Stimulated activated CD8-positive, alpha-beta memory T cell treated with anti-CD3 and anti-CD28 coated beads, Interleukin-4, amount 100 ng/mL, for 24 hours (primary cell): ENCODE measurements at places on chromosomes 6 and 20.

GRCh38 chr6:42012501-42013133, 37.7 kb upstream of the TAF8 start:
- no peak for DNase-seq

DNA sequence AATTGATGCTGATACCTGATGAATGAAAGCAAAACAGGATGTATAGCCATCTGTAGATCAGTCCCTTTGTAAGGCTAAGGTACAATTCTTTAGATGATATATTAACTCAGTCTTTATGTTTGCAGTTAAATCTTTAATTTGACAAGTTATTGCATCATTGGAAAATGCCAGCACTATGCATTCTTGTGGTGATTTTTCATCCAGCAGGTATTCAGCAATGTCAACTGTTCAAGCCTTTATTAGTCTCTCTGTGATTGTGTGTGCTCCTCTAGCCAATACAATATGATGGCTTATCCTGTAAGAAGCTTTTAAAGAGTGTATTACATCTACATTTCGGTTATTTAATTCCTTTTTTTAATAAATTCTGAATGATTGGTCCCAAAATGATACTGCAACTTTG, 34.3 kb downstream of the HLA-DMB start:
- no peak for DNase-seq

DNA sequence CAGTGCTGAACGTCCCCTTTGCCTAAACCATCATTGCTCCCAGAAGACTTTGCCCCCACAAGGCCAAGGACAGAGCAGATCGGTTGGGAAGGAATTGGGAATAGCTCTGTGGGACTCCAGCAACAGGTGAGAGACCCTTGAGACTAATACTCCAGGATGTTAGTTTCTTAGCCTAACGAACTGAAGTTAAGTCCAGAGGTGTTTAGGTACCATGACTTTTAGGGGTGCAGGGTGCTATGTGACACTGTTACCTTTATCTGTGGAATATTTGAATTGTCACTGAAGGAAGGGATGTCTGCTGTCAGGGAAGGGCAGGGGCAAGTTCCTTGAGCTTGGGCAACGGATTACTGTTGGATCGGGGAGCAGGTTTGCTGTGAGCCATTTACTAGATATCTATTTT, 1.9 kb downstream of the BLCAP start:
- DNase-seq = no peak

DNA sequence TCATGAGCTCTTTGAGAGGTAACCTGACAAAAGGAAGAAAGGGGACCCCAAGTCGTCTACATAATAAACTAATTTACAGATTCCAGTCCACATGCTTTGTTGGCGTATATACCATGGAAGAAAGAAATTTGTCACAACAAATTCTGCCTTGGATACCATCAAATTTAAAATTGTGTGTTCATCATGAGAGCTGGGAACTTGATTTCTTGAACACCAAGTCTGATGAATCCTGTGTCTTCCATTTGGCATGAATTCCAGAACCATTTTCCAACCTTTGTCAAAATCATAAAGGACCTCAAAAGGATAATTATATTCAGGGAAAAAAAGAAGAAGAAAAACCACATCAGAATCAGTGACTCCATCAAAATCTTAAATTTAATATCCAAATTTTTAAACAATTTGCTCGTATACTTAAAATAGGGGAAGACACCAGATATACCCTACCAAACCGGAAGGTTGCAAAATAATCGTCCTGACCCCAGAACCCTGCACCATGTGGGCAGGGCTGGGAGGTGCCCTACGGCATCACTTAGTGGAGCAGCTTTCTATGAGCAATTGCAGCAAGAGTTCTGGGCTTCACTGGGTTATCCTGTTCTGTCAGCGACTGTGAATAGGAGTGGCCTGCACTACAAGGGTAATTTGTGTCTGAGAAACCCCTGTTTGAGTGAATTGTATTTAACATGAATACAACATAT, 74.1 kb upstream of the INSM1 start:
- no peak for DNase-seq

- DNase-seq = no peak
These were observed 397.5 kb upstream of the ARID1B start for GRCh38 chr6:156379392-156380289.

GRCh38 chr20:55677011-55677410, 328.3 kb downstream of the CBLN4 start:
- DNase-seq = no peak

DNA sequence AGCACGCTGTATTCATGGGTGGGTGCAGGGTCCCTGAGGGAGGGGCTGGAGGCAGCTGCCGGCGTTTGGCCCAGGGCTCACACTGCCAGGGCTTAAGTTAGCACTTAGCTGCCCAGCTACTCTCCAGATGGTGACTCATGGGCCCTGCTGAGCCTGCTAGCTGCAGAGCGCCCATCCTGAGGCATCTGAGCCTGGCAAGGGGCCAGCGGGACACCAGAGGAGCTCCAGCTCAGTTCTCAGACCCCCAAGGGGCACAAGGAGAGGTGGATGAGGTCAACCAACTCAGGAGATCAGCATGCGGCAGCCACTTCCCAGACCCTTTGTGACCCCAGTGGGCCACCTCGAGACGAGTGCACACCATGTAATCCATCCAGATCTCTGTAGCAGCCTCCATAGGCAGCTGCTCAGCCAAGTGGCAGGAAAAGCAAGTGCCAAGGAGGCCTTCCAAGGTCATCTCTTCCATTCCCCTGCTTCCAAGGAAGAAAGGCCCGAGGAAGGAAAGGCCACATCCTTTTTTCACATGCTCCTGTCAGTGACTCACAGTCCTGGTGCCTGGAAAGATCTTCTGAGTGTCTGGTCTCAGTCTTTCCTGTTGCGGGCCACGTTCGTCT, 35.3 kb downstream of the FOXP4 start:
- no peak for DNase-seq

GRCh38 chr20:50695135-50695872, 4.0 kb upstream of the RIPOR3 start:
- DNase-seq = no peak

DNA sequence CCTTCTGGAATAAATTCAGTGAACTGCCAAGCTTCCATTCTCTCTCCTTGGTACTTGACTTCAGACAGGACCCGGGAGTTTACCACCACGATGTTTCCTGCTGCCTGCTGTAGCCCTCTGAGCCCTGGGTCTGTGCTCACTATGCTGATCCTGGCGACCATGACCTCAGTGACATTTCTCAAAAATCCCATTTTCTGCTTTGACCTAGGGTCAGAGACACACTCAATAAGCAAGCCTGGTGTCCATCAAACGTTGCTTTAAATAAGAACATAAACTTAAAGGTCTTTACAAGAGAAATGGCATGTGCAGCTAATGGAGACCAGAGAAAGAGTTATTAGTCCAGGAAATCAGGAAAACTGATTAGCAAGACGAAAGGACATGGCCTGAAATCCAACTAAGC, 509.7 kb upstream of the SULF2 start:
- no peak for DNase-seq

- DNase-seq = no peak
These were observed 165.6 kb downstream of the KCNQ5 start for GRCh38 chr6:72787391-72788031.

DNA sequence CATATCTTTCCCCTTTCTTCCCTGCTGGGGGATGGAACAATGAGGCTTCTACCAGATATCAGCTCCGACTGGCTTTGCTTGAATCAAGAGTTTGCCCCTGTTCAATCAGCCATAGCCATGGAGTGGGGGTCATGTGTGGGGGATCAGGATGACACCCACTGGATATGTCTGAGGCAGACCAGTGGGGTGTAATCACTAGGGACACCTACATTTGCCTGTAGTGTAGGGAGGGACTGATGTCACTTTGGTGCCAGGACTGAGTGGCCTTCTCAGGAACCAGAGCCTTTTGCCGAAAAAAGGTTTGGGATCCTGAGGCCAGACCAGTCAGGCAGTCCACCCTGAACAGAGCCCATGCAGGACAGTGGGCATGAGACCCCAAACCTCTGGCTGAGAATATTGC, 1.0 kb downstream of the ITPA start:
- DNase-seq = no peak

- DNase-seq = no peak
These were observed 213.2 kb upstream of the MANEA start for GRCh38 chr6:95364016-95364604.

DNA sequence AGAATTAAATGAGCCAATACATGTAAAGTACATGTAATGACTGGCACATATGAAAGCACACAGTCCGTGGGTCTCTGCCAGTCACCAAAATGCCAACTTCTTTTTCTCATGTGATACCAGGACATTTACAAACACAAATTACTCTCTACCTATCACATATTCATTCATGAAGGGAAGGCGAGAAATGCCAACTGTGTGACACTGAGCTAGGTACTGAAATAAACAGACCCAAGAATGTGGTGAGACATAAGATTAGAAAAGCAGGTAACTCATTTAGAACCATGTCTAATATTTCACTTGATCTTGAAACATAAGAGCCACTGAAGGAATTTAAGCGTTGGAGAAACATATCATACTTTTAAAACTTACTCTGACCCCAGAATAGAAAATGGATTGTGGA, 41.4 kb downstream of the HBS1L start:
- no peak for DNase-seq

- no peak for DNase-seq
These were observed 32.2 kb downstream of the KCNB1 start for GRCh38 chr20:49450281-49450721.

DNA sequence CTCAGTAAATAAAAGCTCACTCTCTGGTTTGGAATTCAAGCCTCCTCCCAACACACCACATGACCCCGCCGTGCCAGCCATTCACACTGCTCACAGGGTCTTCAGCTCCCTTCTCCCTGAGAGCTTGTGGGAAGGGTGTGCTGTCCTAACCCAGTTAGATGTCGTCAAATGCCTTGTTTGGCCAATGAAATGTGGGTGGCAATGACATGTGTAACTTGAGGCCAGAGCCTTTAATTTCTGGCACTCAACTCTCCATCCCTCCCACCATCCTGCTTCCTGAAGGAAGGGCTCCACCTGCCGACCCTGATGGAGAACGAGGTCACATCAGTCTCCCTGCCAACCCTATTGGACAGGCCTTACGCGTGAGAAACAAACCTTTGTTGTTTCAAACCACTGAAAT, 224.5 kb upstream of the AGPAT4 start:
- no peak for DNase-seq

- no peak for DNase-seq
These were observed 15.1 kb upstream of the LAMP5 start for GRCh38 chr20:9499126-9499899.

DNA sequence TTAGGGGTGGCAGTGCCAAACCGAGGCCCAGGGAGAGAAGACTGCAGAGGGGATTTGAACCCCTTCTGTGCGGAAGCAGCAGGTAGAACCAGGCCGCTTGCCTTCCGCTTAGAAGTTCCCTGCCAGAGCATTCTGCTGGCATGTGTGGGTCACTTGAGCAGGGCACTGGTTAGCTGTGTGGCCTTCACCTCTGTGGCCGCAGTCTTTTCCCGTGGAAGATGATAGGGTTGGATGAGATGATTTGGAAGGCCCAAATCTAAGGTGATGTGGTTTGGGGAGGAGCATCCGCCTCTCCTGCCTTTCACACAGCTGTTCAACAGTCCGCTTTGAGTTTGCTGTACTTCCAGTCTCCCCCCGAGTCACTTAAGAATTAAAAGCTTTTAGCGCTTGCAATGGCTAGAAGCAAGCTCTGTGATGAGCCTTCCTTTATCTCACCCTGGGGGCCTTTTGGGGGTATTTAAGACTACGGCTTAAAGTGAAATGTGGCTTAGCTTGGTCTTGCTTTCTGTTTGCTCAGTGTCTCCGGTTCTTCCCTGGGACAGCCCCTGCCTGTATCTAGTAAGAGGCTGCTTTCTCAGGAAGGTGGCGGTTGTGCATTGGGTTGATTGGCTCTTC, 743 bp downstream of the CMTR1 start:
- DNase-seq = peak; percentile 11

GRCh38 chr20:51026269-51026668, 3.4 kb upstream of the KCNG1 start:
- DNase-seq = no peak

- no peak for DNase-seq
These were observed 9.6 kb downstream of the MOXD1 start for GRCh38 chr6:132391391-132392269.

DNA sequence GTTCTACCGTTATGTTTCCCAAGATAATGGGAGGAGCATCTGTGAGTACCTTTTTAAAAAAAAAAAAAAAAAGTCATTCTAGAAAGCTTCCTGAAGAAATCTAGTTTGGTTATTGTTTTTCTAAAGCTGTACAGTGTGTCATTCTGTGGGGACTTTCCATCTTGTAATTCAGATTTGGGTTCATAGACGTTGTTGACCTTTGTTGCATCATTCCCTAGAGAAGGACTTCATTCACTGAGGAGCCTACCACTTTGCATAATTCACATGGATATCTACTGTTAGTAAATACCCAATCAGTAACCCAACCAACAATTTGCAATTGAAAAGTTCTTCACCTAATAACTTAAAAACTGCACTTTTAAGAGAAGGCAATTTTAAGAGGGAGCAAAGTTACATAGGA, 60.1 kb downstream of the RPP40 start:
- no peak for DNase-seq

GRCh38 chr6:70604254-70604653, 37.5 kb downstream of the SDHAF4 start:
- DNase-seq = no peak

DNA sequence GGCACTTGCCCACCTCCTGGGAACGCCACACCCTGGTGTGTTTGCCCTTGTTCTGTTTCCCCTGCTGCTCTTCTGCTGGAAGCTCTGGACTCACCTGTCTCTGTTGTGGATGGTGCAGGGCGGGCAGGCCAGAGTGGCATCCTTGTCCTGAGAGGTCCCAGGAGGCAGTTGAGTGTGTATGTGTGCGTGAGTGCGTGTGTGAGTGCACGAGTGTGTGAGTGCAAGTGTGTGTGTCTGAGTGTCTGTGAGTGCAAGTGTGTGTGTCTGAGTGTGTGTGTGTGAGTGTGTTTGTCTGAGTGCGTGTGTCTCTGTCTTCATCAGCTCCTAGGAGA, 12.2 kb downstream of the IGF2R start:
- no peak for DNase-seq

DNA sequence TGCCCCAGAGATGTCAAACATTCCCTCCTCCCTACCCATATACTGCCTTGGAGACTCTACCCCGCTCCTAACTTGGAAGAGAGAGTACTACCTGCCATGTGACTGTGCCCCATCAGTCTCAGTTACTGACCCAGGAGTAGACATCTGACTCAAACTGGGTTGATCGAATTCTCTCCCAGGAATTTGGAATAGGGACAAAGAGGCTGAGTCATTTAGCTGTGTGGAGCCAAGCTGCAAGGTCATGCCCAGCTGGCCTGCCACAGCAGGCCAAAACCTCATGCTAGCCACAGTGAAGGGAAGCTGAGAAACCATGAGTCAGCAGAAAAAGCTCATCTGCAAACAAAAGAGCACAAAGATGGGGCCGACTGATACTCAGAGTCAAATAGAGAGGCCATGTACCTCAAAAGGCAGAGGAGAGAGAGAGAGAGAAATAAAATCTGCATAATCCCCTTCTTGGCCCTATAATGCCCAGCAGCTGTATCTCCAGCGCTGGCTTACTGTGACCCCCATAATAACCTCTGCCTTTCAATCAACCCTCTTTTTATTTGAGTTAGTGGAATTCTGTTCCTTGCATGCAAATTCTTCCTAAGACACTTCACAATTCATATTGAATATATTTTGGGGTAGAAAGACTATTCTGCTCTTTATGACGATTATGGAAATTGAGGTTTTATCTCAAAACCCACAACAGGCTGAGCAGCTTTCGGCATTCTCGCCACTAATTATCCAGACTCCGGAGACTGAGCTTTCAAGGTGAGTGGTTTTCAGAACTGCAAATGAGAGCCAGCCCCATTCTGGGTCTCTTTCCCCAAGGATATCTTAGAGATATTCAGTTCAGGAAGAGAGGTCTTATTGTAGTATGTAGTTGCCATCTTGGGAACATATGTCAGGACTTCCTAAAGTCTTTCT, 21.4 kb upstream of the AKIRIN2 start:
- no peak for DNase-seq
